PC-3 (cell line): ENCODE measurements at places on chromosomes 12 and 14. TPM values are rescaled to one million over a fixed set of nuclear protein-coding genes. Genes with fewer than 3 reads are reported as not detected.

HOTAIR gene
- total RNA-seq = 3.5 and 4.3 TPM in 2 replicates

DNA sequence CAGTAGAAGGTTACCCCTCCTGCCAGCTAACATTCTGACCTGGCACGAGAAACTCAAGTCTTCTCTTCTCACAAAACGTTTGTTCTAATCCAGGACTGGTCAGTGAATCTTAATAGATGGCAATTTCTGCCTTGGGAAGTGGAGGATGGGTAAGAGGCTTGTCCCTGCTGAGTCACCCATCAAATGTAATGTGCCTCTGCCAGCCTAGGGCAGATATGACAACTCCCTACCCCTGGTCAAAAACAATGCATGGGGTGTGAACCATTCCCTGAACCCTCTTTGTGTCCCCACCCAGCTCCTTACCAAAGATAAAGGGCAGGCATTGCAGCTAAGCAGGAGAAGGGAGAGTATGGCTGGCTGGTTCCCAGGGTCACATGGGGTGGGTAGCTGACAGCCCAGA, 1052.9 kb downstream of the GALC start:
- no peak for DNase-seq

GRCh38 chr12:5593086-5593485, 161.2 kb downstream of the NTF3 start:
- no peak for DNase-seq

- DNase-seq = no peak
These were observed 574 bp upstream of the CRADD start for GRCh38 chr12:93676408-93677194.

CRACR2A gene
- not detected in 2 replicates for total RNA-seq

- DNase-seq = peak; percentile 61
These were observed 14.3 kb downstream of the FAM181A start for GRCh38 chr14:93941293-93941910.

TAS2R8 gene
- total RNA-seq = not detected in 2 replicates

ARID2 gene
- 15.4 and 25.0 TPM in 2 replicates for total RNA-seq

DNA sequence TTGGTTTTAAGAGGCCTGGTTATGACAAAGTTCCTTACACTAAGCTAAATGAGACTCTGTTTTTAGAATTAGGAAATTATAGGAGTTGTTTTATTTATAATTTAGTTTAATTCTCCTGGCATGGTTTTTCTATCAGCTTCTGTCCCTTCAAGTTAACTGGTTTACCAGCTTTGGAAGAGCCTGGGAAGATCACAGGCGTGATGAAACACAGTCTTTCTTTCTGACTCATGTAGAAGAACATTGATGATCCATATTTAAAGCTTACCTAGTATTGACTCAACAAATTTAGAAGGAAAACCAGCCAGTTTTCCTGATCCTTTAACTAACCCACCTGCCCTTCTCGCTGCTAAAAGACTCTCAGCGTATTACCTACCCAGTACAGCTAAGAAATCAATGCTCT, 155.2 kb downstream of the TGFB3 start:
- peak; percentile 78 for DNase-seq

DNA sequence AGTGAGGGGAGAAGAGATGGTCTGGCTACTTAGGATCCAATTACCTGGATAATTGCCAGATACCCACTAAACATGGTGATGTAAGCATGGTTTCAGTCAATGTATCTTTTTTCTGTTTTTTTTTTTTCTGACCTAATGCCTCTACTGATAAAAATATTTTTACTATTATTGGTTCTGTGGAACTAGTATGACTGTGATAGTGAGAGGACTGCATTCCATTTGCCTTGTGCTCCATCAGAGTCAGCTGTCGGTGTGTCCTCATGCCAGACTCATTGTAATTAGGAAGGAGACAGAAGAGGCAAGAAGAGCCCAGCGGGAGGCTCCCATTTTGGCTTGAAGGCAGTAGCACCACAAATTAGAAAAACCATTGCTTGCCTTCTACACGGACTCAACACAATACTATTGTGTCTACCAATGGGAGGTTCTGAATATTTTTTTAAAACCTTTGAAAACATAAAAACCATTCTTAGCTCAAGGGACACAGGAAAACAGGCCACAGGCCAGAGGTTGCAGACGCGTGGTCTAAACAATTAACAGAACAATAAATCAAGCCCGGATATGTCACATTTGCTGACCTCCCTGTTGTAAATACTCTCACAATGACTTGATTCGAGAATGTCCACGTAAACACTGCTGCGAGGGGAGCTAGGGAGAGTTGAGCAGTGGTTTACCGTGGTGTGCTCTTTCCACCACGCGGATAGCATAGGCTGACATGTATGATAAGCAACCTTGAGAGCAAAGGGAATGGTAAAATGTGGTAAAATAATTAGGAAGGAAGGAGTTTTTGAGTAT, 13.5 kb upstream of the DCP1B start:
- no peak for DNase-seq

- DNase-seq = no peak
These were observed 38.5 kb upstream of the SFSWAP start for GRCh38 chr12:131672311-131672940.

DNA sequence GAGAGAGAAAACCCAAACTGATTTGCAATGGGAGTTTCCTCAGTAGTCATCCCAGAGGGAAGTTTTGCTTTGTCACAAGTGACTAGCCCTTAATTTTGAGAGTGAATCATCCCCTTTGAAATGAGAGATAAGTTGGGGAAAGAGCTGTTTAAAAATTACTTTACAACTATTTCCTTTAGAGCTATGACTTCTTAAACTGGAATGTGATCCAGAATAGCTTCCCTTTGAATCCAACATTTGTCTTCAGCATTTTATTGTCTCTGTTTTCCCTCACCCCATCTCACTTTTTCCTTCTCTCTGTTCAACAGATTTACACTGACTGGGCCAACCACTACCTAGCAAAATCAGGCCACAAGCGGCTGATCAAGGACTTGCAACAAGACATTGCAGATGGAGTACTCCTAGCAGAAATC, 109.3 kb downstream of the NAV3 start:
- peak; percentile 90 for DNase-seq

DNA sequence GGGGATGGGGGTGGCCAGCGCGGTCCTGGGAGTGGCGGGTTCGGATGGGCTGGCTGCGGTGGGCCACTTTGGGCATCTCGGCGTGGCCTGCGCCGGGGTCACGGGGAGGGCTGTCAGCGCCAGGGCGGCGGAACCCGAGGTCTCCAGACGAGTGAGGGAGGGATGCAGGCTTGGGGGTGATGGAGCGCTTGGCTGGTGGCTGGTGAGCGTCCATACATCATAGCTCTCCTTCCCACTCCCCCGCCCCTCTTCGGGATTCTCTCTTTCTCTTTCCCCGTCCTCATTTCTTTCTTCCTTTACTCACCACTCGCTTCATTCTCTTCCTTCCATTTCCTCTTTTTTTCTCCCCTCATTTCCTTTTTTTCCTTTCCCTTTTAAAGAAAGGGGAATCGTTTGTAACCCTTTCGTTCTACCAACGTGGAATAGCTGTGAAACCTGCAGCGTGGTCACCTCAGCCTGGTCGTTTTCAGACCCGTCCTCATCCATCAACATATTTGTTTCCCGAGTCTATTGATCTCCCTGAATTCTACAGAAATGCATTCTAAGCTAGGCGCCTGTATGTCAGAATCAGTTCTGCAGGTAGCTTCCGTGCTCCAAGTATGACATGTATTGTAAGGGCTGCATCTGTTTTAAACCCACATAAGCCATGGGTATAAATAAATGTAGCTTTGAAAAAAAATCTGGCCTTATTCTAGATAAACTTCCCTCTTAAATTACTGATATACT, 260.3 kb upstream of the E2F7 start:
- DNase-seq = no peak

DNA sequence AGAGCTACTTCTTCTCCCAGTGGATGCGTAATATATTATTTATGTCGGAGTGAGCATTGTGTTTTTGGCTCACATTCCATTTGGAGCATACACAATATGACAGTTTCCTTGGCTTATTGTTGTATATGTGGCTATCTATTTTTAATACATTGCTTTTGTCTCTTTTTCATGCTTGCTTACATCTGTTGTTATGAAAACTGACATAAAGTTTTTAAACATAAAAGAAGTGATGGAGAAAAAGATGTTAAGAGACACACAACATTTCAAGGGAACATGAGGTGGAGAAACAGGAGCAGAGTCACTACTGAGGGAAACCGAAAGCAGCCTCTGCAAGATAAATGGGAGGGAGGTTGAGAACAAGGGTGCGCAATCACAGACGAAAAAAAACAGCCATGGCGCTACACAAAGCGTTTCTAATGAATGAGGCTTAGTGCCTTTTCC, 228.4 kb upstream of the NPAS3 start:
- DNase-seq = no peak

DNA sequence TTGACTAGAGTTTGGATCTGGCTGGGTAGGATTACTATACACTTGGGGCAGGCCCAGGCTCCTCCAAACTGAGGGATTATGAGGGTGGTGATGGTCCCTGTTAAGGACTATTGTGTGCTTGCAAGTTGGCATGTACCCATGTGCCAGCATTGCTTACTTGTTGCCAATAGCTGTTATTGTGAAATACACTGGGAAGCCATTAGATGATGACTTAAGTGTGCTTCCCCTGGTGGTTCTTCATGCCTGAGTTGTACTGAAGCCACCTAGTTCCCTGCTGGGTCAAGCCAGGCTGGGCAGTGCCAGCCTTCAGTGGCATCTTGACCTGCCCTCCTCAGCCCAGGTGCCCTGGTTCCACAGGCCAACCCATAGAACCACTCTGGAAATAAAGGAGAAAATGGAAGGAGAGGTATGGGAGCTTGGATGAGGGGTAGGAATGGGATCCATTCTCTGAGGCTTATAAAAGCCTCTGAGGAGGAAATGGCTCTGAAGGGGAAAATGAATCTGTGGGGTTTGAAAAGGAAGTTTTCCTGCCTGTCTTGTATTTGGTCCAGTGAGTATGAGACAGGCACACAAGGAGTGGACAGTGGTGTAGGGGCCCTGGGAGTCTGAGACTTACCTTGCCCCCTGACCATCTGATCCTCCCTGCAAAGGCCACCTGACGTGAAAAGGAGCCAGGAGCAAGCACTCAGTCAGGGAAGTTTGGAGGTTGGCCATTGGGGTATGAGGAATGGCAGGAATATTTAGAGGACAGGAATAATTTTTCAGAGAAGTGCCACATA, 724 bp downstream of the LTB4R start:
- no peak for DNase-seq

CCDC85C gene
- total RNA-seq = 36.4 and 44.6 TPM in 2 replicates

- no peak for DNase-seq
These were observed 17.2 kb downstream of the ZBTB42 start for GRCh38 chr14:104817930-104818713.

ACVRL1 gene
- total RNA-seq = 0.40 TPM in 1 of 2 replicates, not detected in the other

DNA sequence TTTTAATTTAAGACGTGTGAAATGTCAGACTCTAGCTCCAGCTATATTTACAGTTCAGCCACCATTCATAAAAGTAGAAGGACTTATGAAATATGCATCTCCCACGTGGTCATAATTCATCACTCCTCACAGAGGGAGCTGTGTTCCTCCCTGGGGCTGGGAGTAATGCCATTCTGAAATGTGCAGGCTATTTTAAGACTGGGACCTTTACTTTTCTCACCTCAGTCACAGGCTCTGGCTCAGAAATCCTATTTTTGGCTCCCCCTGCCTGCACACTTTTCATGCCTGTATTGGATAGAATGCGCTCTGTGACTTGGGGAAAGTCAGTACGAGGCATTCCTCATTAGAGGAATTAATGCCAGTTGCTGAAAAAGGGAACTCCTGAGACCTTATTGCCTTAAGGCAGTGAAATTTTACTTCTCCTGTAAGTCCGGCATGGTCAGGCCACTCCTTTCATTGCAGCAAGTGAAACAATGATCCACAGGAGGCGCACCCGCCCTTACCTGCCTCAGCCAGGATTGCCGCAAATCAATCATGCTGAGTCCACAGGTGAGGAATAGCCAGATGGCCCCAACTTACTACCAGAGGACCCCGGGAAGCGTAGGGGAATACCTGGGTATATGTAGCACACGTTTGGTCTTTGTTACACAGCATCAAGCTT, 1133.2 kb upstream of the TMEM132C start:
- DNase-seq = peak; percentile 35

DNA sequence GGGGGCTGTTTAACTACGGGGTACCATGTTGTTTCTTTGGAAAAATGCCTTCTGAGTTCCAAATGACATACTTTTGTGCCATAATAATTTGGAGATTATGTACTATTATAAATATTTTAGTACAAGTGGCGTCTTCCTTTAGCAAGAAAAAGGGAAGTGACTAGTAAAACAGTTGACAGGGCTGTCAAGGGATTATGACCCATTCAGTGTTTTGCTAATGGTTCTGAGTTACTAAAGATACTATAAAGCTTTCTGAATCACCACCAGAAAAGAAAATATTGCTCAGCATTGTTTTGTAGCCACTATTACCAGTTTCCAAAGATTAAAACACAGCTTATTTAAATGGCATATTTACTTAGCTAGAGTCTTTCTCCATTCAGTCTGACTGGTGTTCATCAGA, 334.9 kb downstream of the SNAPC1 start:
- peak; percentile 33 for DNase-seq
